G401 (cell line): ENCODE measurements at places on chromosomes 4 and X. TPM values are rescaled to one million over a fixed set of nuclear protein-coding genes. Genes with fewer than 3 reads are reported as not detected.

Gene ADGRL3
- not detected in 2 replicates for total RNA-seq

Gene TAF7L
- total RNA-seq: not detected in 2 replicates

Gene FAM184B
- not detected in 2 replicates for total RNA-seq

DNA sequence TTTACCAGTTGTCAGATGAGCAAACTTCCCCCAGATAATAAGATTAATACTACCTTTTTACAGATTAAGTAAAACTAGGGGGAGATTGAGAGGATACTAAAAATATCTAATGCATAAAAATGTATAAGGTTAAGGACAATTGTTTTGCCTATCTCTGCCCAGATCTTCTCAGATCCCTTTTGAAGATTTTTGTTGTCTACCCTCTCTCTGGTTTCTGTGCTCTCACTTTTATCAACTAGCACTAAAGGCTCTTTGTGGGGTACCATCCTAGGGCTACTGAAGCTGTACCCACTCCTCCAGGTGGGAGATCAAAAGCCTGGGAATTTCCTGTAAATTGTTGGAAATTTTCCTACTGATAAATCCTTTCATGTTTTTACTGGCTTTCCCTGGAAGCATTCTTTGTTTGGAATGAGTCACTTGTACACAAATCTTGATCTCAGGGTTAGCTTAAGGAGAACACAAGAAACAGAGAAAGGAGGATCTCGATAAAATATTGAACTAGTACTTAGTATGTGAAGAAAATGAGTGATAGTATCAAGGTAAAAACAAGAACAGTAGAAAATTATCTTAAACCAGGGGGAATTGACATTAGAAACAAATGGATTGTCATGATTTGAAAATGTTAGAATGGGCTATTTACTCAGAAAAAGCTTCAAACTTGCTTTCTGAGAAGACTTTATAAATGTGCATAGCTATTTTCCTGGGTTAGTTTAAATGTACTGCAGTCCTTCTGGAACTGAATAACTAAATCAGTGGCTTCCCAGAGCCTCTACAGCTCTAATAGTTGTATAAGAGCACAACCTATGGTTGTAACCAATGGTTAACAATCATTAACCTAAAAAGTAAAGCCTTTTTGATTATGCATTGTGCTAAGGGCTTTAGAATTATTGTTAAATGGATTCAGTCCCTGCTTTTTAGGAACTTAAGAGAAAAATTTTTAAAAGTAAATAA is 679.9 kb upstream of the MAGEB2 start:
- DNase-seq: no peak

DNA sequence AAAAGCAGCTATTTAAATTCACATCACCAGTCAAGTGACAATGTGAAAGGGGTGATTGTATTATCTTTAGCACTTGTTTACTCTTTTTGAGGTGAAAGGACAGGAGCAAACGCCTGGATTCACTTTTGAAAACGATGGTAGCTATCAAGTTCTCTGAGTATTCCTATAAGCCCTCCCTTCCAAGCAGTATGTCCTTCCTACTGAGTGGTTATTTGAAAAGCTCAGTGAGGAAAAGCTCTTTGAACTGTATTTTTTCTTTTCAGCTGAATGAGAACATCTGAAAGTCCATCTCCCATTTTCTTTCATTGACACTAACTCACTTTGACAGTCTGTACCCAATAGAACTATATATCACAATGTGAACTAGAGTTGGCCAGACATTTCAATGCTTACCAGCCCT is 9.1 kb upstream of the CTSO start:
- no peak for DNase-seq

- DNase-seq: no peak
Observed at GRCh38 chrX:11266573-11267003, 26.6 kb upstream of the AMELX start.

DNA sequence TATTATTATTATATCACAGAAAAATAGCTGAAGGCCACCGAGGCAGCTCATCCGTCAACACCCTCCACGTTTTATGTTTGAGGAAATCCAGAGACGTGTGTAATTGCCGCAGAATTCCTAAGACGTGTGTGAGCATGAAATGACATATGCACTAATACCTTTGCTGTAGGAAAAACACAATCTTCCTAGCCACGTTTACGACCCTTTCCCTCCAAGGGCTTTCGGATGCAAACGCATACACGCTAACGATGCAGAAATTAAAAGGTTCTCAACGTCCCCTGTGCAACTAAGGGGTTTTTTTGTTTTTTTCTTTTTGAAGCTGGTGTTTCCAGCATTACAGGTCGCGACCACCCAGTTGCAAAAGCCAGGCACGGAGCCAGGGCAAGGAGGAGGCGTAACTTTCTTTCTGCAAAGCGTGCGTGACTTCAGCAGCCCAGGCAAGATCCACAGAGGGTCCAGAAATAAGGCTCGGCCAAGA is 33.8 kb downstream of the CRLF2 start:
- no peak for DNase-seq

DNA sequence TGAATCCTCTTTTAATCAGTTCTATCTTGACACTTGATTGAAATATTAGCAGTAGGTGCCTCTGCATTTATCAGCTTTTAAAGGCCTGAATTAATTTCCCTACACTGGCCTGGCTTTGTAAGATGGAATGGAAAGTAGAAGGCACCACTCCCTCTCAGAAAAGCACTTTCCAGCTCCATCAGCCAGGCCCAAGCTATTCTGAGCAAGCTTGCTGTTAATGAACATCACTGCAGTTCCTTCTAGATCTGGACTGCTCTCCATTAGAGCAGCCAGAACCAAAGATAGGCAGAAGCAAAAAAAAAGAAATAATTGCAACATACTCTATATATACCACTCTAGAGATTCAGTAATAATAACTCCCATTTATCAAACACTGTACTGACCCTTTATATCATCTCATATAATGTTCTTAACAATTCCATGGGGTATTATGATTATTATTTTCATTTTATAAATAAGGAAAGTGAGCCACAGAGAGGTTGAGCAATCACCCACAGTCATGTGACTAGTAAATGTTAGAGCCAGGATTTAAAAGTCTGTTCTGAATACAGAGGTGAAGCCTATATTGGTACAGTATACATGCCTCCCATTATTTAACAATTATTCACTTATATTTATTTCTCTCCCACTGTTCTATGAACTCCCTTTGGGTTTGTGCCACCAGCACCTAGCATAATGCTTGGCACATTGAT is 39.4 kb upstream of the GPC3 start:
- DNase-seq: no peak

DNA sequence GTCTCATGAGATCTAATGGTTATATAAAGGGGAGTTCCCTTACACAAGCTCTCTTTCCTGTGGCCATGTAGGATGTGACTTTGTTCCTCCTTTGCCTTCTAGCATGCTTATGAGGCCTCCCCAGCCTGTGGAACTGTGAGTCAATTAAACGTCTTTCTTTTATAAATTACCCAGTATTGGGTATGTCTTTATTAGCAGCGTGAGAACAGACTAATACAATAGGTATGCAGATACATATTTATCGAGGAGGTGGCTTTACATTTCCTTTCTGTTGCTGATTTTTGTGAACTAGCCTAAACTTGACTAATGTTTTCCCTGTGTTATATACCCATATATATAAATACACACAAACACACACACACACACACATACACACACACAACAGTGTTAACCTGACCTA is 80.2 kb downstream of the VCX2 start:
- no peak for DNase-seq

GRCh38 chr4:155615081-155615887 is 51.4 kb upstream of the GUCY1A1 start:
- no peak for DNase-seq

GRCh38 chr4:6198768-6199421 is 1.5 kb downstream of the JAKMIP1 start:
- peak; percentile 40 for DNase-seq

DNA sequence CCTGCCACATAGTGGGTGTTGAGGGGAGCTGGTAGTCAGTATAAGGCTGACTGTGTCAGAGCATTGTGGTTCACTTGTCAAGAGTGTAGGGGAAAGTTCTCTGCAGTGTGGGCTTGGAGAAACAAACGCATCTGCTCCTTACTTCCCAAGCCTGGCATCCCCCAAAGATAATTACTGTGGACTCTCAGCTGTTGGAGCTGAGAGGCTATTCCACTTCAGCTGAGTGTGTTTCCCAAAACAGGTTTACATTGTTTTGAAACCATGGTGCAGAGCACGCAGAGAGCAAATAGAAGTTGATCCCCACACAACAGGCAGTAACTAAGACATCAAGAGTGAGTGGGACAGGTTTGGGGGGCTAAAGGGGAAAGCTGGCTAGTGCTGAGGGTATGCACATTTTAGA is 181.0 kb upstream of the EOLA2 start:
- DNase-seq: no peak
